ENCODE measurements at places on chromosomes 6 and 20.

DNA sequence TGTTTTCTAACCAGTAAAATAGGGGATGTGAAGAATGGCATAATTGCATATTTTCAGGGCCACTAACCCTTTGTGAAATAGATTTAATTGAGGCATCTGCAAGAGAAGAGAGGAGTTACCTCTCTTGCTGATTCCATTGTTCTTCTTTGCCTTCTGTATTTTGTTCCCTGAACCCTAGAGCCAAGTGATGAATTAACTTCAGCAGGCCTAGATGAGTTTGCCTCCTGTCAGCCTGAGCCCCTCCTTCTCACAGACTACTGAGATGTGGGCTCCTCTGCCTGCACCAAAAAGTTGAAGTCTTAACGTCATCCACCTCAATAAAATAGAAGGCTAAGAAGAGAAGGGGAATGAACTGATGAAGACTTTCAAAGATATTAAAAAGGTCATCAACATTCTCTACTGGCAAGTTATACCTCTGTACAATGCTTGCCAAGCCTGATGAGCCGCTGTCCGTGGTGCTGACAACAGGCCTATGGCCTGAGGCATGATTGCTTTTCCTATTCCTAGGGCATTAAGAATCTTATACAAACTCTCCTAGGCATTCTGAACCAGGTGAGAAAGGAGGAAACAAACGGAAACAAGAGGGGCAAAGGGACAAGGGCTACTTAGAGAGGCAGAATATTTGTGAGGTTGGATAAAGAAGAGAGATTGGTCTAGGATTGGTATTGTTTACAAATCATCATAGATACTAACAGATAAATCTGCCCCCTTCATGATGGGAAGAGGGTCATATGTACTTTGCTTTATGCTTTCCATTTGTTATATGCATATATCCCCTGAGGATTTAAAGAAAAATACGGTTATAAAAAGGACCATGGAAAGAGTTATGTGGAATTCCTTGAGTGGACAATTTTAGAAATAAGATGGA is 46.8 kb downstream of the CD24 start:
- peak; percentile 40 for DNase-seq

DNA sequence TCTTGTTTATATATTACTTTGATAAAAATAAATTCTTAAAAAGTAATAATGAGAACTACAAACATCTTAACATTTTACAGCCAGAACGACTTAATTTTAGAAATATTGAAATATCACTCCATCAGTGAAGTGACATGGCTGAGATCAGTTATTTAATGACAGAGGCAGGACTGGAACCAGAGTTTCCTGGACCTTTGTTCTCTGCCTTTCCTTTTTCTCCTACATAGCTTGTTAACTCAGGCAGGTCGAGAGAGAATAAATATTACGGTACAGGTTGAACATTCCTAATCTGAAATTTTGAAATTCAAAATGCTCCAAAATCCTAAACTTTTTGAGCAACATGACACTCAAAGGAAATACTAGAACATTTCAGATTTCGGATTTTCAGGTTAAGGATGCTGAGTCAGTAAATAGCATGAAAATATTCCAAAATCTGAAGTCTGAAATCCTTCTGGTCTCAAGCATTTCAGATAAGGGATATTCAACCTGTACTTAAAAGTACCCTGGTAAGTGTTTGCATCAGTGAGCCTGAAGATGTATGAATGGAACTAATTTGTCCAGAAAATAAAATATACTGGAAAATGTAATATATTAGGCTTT is 6.5 kb downstream of the TMEM170B start:
- DNase-seq: no peak

DNA sequence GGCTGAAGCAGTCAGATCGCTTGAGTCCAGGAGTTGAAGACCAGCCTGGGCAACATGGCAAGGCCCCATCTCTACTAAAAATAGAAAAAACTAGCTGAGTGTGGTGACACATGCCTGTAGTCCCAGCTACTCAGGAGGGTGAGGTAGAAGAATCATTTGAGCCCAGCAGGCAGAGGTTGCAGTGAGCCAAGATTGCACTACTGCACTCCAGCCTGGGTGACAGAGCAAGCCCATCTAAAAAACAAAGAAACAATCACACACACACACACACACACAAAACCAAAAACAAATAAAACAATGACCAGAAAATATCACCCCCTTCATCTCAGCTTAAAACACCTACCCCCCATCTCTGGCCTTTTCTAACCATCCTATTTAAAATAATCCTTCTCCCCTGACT is 68.0 kb downstream of the BTBD9 start:
- no peak for DNase-seq

DNA sequence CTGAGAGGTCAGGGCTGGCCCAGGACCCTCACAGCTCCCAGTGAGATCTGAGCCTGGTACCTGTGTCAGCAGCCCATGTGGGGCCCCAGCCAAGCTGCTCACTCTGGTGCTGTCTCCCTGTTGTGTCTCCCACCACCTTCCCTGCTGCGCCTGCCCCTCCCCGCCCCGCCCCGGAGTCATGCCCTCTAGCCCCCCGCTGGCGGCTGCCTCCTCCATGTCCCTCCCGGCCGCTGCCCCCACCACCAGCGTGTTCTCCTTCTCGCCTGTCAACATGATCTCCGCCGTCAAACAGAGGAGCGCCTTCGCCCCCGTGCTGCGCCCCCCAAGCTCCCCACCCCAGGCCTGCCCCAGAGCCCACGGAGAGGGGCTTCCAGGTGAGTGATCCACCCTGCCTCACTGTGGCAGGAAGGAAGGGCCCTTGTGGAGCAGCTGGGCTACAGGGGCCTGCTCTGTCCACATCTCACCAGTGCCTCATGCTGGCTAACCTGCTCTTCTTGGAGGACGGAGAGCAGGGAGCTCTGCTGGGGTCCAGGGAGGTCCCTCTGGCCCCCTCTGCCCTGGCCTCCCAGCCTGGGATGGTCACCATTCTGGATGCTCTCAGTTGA is 44.9 kb downstream of the CPXM1 start:
- DNase-seq: no peak

DNA sequence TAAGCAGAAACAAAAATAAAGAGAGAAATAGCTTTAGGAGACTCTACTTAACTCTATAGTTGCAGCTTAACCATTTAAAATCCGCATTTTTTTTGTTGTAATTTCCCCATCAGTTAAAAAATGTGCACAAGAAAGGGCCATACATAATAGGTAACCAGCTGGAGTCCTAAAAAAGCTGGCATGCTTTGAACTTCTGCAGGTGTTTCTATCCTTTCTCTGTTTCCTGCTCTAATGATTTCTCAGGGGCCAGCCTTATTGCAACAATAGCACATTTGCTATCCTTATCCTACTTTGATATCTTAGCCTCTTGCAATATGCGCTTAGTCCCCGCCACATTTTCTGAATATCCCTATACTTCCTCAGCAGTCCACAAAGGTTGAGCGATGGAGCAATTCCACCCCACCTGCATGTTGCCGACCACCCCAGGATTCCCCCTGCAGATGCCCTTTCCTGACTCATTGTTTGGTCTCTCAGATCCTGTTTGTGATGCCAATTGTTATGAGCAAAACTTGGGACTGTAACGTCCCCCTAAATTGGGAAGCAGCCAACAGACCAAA is 48.5 kb downstream of the TRIM27 start:
- no peak for DNase-seq

DNA sequence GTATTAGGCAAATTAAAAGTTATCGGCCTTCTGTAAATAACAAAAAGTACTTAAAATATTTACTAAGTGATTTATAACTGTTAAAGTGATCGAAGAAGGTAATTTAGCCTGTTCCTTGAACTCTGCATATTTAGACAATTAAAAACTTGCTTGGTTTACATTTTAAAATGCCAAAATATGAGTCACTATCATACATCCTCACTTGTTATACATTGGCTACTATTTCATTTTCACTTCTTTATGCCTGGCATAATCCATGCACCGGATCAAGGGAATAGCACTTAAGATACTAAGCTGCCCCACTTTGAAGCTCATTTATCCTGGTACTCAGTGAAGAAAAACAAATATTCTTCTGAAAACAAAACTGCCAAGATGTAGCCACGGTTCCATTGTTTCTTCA is 344.6 kb downstream of the UBE3D start:
- DNase-seq: no peak

All from activated CD4-positive, alpha-beta T cell treated with anti-CD3 and anti-CD28 coated beads, Interleukin-2, amount 50 U/mL, for 48 hours (primary cell).